ENCODE measurements at places on chromosomes 2 and 18.

GRCh38 chr2:152466980-152467676 lies 132.2 kb downstream of the FMNL2 start:
- no peak for DNase-seq

GRCh38 chr2:147390475-147390874 lies 454.4 kb upstream of the ACVR2A start:
- no peak for DNase-seq

DNA sequence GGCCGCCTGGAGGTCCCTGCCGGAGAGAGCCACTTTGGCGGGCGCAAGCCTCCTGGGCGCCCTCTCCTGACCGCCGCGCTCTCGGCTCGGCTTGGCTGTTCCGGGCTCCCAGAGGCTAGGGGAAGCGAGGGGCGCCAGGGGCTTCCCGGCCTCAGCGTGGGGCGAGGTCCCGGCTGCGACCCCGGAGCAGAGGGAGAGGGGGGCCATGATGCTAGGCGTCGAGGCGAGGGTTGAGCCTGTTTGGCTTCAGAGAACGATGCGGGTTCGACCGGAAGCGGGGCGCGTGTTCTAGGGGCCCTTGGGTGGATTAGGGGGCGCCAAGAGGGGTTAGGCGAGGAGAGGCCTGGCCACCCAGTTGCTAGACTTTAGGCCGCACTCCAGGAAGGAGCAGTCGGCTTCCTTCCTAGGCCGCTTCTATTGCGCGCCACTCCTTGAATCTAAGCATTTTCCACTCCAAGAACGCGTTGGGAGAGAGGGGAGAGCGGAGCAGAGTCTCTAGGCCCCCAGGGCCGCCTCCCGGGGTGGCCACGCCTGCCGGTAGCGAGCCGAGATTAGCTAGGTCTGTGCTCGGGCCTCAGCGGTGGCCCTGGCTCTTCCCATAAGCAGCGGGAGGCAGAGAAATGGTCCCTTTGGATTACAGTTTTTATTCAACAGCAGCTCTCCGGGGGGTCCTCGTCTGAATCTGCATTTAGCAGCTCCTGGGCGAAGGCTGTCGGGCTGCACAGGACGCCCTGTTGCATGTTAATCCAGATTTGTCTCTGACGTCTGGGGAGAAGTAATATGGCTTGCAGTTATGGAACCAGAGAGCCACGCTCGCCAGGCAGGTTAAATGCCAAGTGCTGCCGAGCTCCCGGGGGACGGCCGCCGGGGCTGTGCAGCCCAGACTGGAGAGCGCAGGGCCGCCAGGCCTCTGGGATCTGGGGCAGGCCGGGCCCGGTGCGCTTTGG lies 11.3 kb downstream of the MEIS1 start:
- no peak for DNase-seq

- DNase-seq: peak; percentile 25
Measured at GRCh38 chr2:144659731-144660275, 139.9 kb upstream of the ZEB2 start.

GRCh38 chr2:151627353-151627752 lies 106.9 kb downstream of the NEB start:
- no peak for DNase-seq

DNA sequence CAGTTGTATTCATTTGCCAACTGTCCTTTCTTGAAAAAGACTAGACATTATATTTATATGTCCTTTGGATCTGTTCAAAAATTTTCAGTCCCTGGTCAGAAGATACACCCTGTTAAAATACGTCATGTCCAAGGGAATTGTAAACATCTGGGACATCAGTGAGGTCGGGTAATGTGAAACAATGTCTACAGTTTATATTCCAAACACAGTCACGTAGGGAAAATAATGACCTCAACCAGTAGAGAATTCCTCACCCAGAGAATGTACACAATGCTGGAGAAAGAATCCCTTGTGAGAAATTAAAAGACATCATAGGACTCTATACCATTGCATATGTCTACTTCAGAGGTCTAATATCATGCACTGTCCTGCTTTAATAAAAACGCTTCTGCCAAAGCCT lies 888.0 kb upstream of the CHAC2 start:
- DNase-seq: no peak

DNA sequence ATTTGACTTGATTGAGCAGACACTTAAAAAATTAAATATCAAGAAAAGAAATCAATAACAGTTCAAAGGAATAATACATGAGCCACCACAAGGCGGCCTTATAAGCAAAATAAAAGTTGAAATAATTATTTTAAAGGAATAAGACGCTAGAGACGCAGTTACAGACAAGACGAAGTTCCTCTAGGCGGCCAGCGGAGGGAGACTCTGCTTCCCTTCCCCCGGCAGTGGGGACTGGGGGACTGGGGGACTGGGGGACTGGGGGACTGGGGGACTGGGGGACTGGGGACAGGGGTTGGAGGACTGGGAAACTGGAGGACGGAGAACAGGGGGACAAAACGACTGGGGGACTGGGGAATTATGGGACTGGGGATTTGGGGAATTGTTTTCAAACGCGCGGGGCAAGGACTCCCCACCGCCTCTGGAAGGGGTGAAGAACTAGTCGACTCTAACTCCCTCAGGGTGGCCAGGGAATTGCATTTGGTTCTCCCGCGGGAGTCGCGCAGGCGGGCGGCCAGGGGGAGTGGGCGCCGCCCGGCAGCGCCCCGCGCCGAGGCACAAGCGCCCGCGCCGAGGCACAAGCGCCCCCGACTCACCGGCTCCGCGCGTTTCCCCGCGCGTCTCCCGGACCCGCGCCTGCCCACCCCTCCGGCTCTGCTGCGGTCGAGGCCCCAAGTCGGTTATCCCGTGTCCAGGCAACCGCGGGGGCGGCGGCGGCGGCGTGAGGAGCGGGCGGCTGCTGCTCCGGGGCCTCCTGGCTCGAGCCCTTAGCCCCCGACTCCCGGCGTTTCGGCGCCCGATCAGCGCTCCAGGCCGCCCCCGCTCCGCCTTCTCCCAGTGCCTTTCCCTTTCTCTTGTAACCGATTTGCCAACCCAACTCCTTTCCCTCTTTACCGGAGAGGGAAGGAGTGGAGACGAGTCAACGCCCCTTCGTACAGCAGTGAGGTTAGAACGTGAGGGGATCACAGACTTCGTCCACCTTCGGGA lies at the start of gene CCDC178:
Gene CCDC178, minus strand, starts transcription at position 662 of the 984 bp plus-strand sequence. CDS start 28,633 bp downstream, outside the sequence.
- DNase-seq: no peak

All from stimulated activated CD8-positive, alpha-beta memory T cell treated with anti-CD3 and anti-CD28 coated beads, Interleukin-4, amount 100 ng/mL, for 1 hour (primary cell).